ENCODE measurements at places on chromosomes 13 and 19.

- no peak for DNase-seq
These were observed 415.8 kb upstream of the KLF12 start for GRCh38 chr13:74550039-74550438.

DNA sequence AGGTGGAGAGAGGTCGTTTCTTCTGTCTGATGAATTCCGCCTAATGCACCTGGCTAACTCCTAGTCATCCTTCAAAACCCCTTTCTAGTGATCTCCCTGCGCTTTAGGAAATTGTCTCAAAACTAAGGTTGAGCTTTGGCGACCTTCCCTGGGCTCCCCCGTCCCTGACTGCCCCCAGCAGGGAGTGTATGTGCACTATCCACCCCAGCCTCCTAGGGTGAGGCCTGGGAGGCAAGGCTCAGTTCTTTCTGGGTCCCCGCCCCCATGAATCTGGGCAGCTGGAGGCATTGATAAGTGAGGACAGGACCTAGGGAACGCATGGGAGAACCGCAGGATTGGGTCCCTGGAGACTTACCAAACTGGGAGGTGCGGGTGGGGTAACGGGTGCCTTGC, 378 bp downstream of the TLE6 start:
- DNase-seq: no peak

DNA sequence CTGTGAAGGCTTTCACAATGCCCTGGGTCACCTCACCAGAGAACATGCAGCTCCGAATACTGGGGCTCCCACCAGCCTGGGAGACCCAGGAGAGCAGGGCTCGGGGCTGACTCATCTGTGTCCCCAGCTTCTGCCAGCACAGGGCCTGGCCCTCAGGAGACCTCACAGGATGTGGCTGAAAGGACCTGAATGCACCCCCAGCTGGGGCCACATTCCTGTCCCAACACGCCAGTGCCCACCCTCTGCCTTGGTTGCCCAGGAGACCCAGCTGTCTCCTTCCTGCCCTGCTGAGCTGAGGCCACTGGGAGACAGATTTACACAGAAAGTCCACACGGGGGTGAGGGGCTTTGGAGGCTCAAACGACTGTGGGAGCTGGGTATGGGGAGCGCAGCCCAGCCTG, 11.9 kb downstream of the BCAT2 start:
- no peak for DNase-seq

DNA sequence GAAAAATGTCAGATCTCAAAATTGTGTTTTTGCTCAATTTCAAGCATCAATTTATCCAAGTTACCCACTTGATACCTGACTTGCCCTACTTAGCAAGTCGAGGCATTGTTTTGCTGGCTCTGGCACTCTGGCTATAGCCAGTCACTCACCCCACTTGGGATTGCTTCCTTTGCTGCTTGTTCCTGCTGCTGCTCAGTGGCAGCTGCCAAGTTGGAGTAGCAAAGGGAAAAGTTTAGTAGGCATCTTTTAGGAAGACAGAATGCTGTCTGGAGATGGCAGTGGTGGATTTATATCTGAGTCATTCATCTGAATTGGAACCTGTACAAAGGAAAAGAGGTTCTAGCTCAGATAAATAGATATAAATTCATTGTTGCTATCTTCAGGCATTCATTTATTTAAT, 41.2 kb downstream of the PCCA start:
- DNase-seq: no peak

DNA sequence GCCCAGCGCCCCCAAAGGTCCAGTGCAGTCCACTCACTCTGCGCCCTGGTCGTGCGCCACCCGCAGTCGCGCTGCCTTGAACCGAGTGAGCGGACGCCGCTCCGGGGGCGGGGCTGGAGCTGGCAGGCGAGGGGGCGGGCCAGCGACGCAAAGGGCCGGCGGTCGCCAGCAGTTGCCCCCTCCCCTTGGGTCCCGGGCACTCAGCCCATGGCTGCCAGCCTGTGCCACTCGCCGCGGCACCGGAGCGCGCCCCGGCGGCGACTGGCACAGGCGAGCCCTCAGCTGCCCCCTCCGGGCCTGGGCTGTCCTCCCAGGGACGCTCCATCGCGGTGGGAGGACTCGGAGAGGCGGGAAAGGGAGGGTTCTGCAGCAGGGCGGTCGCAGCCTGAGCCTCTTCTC, at the start of gene S1PR5:
TSS of gene S1PR5 (minus strand) at position 87 of the 399 bp plus-strand sequence. CDS start 2,436 bp downstream, outside the sequence.
- no peak for DNase-seq

- no peak for DNase-seq
These were observed 9.0 kb downstream of the SH3GL1 start for GRCh38 chr19:4391306-4391693.

- no peak for DNase-seq
These were observed 4.3 kb downstream of the F2RL3 start for GRCh38 chr19:16892868-16893685.

DNA sequence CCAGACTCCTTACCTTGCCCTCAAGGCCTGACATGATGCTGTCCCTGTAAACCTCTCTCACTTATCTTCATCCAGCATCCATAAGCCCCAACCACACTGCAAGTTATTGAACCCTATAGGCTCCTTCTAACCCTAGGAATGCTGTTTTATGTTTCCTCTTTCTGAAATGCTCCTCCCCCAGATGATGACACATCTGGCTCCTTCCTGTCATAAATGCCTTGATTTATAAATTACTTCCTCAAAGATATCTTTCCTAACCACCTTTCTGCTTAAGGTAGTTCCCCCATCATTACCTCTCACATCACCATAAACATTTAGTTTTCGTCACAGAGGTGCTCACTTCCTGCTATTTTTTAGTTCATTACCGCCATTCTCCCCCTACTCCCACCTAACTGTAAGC, 12.3 kb downstream of the RUBCNL start:
- DNase-seq: no peak

DNA sequence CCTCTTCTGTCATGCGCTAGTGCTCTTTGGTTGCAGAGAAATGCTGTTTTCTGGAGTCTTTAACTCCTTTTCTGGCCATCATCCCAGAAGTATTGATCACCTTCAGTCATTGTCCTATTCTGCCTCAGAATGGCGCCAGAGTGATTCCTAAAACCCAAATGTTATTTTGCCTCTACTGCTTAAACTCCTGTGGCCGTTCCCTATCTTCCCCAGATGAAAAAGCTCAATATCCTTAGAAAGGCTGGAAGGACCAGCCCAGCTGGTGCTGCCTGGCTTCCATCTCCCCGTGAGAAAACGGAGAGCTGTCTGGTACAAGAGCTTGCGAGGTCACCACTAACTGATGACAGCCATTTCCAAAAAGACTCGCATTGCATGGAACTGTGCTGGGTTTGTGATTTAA, 179.1 kb downstream of the RBM26 start:
- DNase-seq: no peak

DNA sequence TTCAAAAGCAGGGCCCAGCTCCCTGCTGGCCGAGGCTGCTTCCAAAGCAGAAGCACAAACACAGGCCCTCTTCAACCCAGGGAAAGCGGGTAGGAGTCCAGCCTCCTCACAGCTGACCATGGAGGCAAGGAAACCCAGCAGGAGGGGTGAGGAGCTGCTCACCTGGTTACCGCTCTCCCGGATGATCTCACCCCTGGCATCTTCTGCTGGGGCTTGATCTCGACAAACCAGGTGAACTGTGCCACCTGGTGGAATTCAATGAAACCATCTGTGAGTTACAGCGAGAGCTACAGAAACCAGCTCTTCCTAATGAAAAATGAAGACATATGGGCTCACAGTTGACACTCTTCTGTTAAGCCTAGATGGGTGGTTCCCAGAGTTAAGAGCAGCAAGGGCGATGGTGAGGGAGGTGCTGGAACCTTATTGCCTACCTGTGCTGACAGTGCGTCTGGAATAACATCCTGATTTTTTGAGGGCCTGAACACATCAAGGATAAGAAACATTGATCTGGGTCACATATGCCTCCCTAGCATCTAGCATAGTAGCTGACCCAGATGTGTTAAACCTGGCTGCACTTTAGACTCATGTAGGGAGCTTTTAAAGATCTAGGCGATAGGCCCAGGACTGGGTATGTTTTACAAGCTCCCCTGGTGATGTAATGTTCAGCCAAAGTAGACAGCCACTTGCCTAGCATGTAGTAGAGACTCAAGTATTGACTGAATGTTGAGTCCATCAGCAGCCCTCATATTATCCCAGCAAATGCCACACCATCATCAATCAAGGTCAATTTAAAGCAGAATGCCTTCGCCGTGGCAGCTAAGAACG, 6.1 kb downstream of the DHRS12 start:
- DNase-seq: peak; percentile 86

GRCh38 chr13:49585220-49586157, at the start of gene RCBTB1:
TSS of gene RCBTB1 (minus strand) at chr13:49585558. CDS start at chr13:49567279, 18,279 bp downstream.
- peak; percentile 44 for DNase-seq

DNA sequence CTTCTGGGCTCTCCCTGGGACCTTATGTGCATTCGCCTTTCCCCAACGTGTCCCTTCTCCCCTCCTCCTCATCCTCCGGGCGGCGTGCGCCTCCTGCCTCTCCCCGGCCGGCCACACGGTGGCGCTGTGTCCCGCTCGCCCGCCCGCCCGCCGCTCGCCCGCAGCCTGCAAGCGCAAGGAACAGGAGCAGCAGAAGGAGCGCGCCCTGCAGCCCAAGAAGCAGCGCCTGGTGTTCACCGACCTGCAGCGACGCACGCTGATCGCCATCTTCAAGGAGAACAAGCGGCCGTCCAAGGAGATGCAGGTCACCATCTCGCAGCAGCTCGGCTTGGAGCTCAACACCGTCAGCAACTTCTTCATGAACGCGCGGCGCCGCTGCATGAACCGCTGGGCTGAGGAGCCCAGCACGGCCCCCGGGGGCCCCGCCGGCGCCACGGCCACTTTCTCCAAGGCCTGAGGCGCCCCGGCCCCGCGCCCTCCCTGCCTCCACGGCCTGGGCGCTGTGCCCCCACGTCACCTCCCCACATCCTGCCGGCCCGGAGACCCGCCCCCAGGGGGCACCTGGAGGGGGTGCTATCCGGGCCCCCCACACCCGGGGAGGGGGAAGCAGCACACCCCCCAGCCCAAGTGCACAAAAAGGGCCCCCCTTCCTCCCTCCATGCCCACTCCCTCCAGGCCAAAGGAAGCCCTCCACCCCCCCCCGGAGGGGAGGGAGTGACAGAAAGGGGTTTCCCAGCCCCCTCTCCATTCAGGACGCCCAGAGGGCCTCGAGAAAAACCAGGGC, 21.9 kb downstream of the ONECUT3 start:
- DNase-seq: no peak

GRCh38 chr13:96003304-96003703, 49.9 kb downstream of the UGGT2 start:
- no peak for DNase-seq

GRCh38 chr13:68190818-68191217, 960.7 kb upstream of the PCDH9 start:
- DNase-seq: no peak

DNA sequence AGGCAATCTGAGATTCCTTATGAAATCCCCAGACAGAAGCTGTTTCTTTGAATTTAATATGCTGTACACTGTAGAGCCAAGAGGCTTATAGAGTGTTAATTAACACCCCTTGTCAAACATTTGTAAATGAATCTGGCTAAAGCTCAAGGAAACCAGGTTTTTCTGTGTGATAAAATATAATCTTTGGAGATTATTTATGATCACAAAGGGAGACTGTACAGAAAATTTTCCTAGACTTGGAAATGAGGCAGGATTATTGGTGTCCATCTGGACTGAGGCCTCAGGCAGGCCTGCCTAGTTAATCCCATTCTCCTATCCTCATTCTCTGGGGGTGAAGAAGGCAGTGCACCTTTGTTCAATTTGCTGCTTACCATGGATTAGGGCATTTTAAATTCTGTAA, 17.8 kb downstream of the KL start:
- DNase-seq: no peak

- no peak for DNase-seq
These were observed 1.8 kb downstream of the GADD45B start for GRCh38 chr19:2477732-2478191.

DNA sequence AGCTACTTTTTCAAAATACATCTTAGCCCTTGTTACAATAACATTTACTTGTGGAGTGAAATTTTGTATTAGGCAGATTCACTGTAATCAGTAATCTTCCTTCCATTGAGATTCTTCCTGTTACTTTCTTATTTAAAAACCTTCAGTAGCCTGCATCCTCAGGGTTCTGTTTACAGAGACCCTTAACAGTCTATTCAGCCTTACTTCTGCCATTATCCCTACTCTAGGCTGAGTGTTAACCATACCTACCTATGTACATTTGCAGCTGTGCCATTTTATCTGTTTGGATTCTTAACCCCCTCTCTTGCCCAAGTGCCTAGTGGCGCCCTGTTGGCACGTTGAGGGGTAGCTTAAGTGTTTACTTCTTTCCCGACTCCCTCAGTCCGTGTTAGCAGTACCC, 71.9 kb downstream of the LRCH1 start:
- DNase-seq: no peak

GRCh38 chr19:7705387-7706187, 3.7 kb upstream of the FCER2 start:
- no peak for DNase-seq

DNA sequence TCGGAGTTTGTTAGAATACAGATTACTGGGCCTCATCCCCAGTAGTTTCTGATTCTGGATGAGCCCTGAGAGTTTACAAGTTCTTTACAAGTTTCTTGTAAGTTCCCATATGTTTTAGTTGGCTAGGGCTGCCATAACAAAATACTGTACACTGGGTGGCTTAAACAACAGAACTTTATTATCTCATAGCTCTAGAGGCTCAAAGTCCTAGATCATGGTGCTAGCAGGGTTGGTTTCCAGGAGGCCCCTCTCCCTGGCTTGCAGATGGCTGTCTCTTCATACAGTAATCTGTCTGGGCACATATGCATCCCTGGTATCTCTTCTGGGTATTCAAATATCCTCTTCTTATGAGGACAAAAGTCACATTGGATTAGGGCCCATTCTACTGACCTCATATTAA, 167.2 kb downstream of the KLF5 start:
- DNase-seq: no peak

DNA sequence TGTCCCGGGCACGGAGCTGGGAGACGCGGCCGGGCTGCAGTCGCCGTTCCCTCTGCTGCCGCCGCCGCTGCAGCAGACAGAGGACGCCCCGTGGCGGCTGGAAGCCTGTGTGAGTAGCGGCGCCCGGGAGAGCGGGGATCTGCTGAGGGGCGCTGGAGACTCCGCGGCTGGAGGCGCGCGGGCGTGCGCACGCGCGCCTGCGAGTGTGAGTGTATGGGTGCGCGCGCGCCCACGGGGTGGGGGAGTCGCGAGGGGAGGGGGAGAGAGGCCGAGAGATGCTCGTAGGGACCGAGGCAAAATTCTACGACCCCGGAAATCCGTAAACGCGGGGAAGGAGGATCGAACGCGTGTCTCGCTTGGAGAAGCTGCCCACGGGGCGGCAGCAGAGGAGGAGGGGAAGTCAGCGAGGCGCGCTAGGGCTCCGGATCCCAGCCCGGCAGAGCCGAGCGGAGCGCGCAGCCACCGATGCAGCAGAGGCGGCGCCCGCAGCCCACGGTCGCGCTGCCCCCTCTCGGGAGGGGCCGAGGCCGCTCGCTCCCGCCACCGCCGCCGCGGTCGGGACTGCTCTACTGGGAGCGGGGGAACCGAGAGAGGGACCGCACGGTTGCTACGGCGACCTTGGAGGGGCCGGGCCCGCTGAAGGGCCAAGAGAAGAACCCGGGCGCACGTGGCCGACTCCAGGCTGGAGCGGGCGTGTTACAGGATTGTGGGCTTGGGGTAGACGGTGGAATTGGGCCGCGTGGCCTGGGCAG, at the start of gene ENOX1:
TSS of gene ENOX1 (minus strand) at position 207 of the 752 bp plus-strand sequence.
- DNase-seq: peak; percentile 76

GRCh38 chr19:11096210-11096841, 7.1 kb downstream of the LDLR start:
- no peak for DNase-seq
